ENCODE measurements at places on chromosomes 7 and 10.
A peak's percentile ranks its signal among the peaks of the same experiment; 100 is the strongest.

DNA sequence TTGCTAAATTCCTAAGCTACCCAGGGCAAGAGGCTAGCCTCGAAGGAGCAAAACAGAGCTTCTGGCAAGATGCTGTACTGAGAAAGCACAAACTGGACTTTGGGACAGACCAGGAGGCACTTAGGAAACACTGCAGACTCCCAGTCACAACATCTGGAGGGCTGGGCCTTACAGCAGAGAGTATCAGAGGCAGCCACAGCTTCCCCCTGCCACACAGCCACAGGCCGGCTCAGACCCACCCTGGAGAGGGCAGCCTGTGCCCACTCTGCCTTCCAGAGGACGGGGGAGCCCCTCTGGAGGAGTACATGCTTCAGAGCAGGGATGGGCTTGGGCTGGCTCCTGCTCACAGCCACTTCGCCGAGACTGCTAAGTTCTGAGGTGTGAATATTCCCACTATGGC is 17.4 kb downstream of the ESYT2 start:
- peak overlapping the region; percentile 64 for H3K27ac ChIP-seq
- H3K4me3 ChIP-seq, result no peak overlapping the region
- H3K36me3 ChIP-seq, result peaks cover 61% of the 10 kb centered on the region
- no peaks in the 10 kb centered on the region for H3K27me3 ChIP-seq

GRCh38 chr10:63593576-63593975 is 72.4 kb downstream of the REEP3 start:
- no peak for DNase-seq
- H3K4me3 ChIP-seq, result no peak overlapping the region
- no peaks in the 10 kb centered on the region for H3K4me1 ChIP-seq
- H3K36me3 ChIP-seq, result peaks cover 34% of the 10 kb centered on the region
- H3K27ac ChIP-seq, result no peak overlapping the region

DNA sequence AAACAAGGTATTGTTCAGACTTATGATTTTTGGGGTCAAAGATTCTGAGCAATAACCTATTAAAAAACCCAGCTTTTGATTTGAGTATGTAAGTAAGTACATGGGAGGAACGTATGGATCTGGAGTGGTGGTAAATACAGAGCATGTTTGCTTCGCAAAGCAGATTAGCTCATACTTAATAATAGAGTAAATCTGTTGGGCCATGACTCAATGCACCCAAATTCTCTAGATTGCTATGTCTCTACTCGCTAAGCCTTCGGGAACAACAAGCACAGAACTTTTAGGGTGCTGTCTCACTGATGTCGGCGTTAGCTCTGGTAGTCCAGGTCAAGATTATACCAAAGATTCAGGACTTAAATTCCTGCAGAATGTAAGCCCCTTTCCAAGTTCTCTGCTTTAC is 807 bp upstream of the MINPP1 start:
- H3K4me3 ChIP-seq, result peak overlapping the region; percentile 73
- H3K27ac ChIP-seq, result no peak overlapping the region
- H3K4me1 ChIP-seq, result peaks cover 28% of the 10 kb centered on the region

DNA sequence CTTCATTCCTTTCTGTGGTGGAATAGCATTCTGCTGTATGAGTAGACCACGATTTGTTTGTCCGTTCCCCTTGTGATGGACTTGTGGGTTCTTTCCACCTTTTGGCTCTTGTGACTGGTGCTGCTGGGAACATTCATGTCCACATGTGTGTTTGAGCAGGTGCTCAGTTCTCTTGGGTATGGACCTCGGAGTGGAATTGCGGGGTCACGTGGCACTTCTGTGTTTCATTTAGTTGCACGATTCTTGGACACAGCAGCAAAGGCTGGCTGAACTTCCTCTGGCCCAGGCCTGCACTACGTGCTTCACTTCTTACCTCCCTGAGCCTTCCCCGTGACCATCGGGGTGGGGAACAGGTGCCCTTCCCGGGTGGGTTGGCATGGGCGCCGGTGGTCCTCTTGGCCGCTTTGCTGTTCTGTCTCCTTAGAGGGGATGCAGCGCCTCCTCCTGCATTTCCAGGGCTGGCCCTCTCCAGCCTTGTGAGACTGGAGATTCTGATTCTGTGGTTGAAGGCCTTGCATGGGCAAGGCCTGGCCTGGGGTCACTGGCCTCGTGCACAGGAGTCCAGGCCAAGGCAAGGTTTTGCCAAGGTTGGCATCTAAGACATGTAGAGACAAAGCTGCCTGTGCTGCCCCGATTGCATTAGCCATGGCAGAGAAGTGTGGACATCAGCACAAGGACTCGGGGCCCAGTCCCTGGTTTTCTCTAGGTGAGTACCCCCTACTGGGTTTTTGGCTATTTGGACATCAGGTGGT is 25.1 kb downstream of the DOCK1 start:
- no peaks in the 10 kb centered on the region for H3K27me3 ChIP-seq
- DNase-seq, result no peak
- no peaks in the 10 kb centered on the region for H3K36me3 ChIP-seq
- no peak overlapping the region for H3K4me3 ChIP-seq
- no peak overlapping the region for H3K27ac ChIP-seq
- no peaks in the 10 kb centered on the region for H3K4me1 ChIP-seq

- H3K4me1 ChIP-seq, result no peaks in the 10 kb centered on the region
- no peaks in the 10 kb centered on the region for H3K36me3 ChIP-seq
- H3K4me3 ChIP-seq, result no peak overlapping the region
- H3K27me3 ChIP-seq, result no peaks in the 10 kb centered on the region
Measured at GRCh38 chr10:118978316-118978997, 51.1 kb upstream of the NANOS1 start.
